Gastroesophageal sphincter (tissue), 4 donors: ENCODE measurements at places on chromosomes 7 and 10. TPM values are rescaled to one million over a fixed set of nuclear protein-coding genes. Genes with fewer than 3 reads are reported as not detected.

PLXDC2 gene
- 65.5 TPM for total RNA-seq

C10orf71 gene
- not detected for total RNA-seq

BHLHA15 gene
- total RNA-seq, result not detected

CYP2W1 gene
- total RNA-seq, result not detected

NMT2 gene
- total RNA-seq, result 15.7 TPM

CPVL gene
- 7.0 TPM for total RNA-seq

WIPF3 gene
- total RNA-seq, result 6.8 TPM

ZP3 gene
- total RNA-seq, result 0.27 TPM

CTTNBP2 gene
- 17.4 TPM for total RNA-seq

PSMC2 gene
- total RNA-seq, result 124 TPM

HYAL4 gene
- total RNA-seq, result not detected

CAV1 gene
- total RNA-seq, result 772 TPM

AZGP1 gene
- total RNA-seq, result 3.8 TPM

CUBN gene
- total RNA-seq, result 1.1 TPM

AKR1C2 gene
- 48.3 TPM for total RNA-seq

PCLO gene
- 2.3 TPM for total RNA-seq

TCAF1 gene
- 53.2 TPM for total RNA-seq

ATG9B gene
- not detected for total RNA-seq

UNCX gene
- total RNA-seq, result not detected

CTBP2 gene
- total RNA-seq, result 103 TPM
